ENCODE measurements at places on chromosomes 4 and X. TPM values are rescaled to one million over a fixed set of nuclear protein-coding genes. Genes with fewer than 3 reads are reported as not detected.
A peak's percentile ranks its signal among the peaks of the same experiment; 100 is the strongest.

GRCh38 chr4:7775396-7775795 lies 164.3 kb downstream of the AFAP1 start:
- no peak for DNase-seq

DNA sequence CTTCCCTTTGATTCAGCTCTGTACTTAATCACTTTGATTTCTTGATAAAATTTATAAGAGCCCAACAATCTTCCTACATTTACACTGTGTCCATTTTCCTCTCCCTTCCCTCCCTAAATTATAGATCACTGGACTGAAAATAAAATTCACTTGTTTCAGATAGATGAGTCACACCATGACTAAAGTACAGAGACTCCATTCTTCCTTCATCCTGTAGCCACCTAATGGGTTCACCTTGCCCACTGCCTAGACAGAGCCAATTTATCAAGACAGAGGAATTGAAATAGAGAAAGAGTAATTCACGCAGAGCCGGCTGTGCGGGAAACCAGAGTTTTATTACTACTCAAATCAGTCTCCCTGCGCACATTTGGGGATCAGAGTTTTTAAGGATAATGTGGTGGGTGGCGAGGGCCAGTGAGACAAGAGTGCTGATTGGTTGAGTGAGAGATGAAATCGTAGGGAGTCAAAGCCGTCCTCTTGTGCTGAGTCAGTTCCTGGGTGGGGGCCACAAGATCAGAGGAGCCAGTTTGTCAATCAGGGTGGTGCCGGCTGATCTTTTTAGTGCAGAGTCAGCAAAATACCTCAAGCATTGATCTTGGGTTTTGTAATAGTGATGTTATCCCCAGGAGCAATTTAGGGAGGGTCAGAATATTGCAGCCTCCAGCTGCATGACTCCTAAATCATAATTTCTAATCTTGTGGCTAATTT lies 71.3 kb upstream of the MED14 start:
- DNase-seq: no peak

The H2BW2 gene
- total RNA-seq: not detected

DNA sequence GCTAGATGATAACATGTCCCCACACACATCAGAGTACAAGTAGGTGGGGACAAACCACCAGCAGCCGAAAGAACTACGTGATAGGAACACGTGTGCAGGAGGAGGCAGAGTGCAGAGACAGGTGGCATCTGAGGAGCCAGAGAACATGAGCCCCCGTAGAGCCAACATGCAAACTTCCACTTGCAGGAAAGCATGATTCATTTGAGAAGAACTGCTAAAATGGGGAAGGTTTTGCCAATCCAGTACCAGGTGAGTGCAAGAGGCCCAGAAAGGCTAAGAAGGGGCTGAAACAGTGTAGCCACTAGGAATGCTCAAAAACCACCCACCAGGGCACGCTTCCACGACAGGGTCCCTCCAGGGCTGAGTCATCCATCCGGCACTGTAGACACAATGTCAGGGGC lies 149.8 kb upstream of the TENM3 start:
- DNase-seq: no peak

GRCh38 chr4:5503336-5503936 lies 204.9 kb downstream of the EVC2 start:
- DNase-seq: no peak

The MAGED4B gene
- 0.73 TPM for total RNA-seq

DNA sequence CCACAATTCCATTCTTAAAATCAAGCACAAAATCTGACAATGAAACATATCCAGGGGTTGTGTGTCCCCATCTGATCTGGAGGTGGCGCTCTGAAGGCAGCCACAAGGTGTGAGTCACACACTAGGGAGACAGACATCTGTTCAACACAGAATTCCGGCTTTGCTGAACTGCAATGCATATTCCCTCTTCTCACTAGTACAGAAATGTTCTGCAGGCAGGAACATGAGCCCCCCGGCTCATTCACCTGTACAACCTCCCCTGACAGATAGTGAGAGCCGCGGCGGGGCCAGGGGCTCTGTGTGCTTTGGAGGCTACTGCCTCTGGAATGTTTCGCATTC lies 41.9 kb downstream of the WDR1 start:
- DNase-seq: no peak

DNA sequence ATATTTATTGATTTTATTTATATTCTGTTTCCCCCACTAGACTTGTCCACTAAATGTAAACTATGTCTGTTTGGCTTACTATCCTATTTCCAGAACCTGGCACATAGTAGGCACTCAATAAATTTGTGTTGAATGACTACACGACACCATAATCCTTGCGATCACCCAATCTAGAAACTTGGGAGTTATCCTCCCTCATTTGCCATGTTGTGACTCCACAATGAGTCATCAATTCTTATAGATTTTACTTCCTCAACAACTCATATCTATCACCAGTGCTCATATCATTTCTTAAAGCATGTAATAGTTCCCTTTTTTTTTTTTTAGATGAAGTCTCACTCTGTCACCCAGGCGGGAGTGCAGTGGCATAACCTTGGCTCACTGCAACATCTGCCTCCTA lies 39.9 kb upstream of the VAMP7 start:
- no peak for DNase-seq

GRCh38 chr4:67575232-67576058 lies 16.9 kb downstream of the STAP1 start:
- no peak for DNase-seq

The STBD1 gene
- 0.09 TPM for total RNA-seq

The EFHC2 gene
- not detected for total RNA-seq

The DCAF4L1 gene
- 0.18 TPM for total RNA-seq

The IBSP gene
- not detected for total RNA-seq

DNA sequence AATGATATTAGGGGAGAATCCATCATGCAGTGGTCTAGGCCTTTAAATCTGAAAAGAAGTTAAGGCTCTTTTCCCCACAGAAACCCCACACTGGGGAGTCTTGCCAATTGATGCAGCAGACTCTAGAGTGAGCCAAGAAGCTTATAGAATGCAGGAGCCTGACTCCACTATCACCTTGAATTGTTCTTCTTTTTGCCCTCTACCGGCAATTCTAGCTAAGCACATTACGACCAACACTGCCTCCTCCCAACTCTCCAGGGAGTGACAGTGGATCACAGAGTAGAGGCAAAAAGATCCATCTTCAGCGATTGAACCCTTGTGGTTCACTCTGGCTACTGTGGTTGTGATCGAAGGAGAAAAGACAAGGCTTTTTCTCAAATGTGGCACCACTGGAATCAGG lies 331.5 kb downstream of the NKX6-1 start:
- no peak for DNase-seq

- peak; percentile 12 for DNase-seq
Measured at GRCh38 chr4:76251441-76252270, at the start of gene FAM47E. FAM47E (plus strand) TSS chr4:76251721; CDS start chr4:76251747, 26 bp downstream.

DNA sequence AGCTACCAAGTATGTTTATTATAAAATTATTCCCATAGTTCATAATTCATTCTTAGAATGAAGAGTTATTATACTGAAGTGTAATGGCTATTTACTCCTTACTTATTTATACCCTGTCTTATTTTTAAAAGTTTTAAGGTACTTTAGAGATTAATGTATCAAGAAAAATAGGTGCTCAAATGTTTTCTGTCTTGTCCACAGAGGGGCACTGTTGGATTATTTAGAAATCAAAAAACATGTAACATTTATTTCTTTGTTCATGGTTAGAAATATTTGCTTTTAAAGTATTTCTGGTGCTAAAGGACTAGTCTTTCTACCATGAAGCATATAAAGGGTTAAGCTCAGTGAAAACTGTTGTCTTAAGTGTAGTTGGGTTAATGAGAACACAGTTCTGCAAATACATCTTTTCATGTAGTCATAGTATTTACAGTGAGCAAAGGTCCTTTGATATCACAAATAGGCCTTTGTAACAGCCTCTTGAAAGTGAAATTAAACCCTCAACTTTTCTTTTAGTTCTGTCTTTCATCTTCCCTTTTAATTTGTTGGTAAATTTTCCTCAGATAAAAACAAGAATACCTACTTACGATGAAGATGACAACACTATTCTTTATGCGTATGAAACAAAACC lies 7.7 kb downstream of the SCML1 start:
- no peak for DNase-seq

The SORBS2 gene
- total RNA-seq: not detected

GRCh38 chr4:107153228-107153627 lies 117.1 kb upstream of the DKK2 start:
- DNase-seq: no peak

- no peak for DNase-seq
Measured at GRCh38 chrX:50071494-50071893, 129.3 kb downstream of the AKAP4 start.

DNA sequence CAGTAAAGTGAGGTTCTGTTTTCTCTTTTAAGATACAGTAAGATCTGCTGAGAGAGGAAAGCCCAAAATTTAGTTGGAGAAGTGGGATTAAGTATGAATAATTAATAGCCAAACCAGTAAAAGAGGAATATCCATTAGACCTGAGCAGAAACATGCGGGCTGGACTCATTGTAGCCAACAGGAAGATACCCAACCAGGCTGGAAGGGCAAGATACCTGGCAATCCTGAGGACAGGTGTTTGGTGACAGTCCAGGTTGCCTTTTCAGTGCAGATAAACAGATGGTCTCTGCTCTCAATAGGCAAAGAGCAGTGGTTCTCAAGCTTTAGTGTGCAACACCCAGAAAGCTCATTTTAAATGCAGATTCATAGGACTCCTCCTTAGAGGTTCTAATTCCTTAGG lies 980.8 kb upstream of the GRID2 start:
- DNase-seq: no peak

DNA sequence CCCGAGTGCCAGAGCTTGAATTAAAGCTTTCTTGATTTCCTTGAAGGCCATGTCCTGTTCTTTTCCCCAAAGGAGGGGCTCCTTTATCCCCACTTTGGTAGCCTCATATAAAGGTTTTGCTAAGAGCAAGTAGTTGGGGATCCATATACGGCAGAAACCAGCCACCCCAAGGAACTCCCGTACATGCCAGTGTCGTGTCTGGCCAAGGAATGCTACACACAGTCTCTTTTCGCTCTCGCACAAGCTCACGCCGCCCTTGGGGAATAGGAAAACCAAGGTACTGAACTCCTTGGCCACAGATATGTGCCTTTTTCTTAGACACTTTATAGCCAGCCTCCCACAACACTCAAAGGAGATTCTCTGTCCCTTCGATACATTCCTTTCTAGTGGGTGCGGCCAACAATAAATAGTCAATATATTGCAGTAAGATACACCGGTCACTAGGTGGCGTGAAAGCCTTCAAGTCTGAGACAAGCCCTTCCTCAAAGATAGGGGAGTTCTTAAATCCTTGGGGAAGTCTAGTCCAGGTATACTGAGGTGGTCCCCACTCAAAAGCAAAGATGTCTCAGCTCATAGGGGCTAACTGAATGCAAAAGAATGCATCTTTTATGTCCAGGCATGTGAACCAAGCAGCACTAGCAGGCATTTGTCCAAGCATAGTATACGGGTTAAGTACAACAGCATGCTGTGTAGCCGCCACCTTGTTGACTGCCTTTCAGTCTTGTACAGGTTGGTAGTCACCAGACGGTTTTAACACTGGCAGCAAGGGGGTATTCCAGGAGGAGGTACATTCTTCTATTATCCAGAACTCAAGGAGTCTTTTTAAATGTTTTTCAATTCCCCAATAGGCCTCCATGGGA lies 57.8 kb upstream of the XAGE1B start:
- DNase-seq: no peak

DNA sequence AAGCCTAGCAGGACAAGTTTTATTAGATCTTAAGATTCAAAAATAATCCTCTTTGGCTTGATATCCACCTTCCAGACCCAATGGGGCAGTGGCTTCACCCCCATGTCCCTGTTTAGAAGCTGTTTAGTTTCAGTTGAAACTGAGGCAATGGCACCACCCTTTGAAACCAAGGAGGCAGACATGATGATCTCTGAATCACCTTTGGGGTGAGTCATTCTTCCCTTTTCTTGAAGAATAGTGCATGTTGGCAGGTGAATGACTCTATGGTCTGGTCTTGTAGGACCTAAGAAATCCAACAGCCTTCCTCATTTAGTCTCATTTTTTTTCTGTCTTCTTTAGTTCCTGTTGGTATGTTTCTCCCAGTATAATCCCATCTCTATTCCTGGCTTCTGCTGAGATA lies 29.5 kb upstream of the BMP15 start:
- DNase-seq: no peak

- DNase-seq: no peak
Measured at GRCh38 chr4:46656071-46656470, 253.0 kb downstream of the COX7B2 start.

DNA sequence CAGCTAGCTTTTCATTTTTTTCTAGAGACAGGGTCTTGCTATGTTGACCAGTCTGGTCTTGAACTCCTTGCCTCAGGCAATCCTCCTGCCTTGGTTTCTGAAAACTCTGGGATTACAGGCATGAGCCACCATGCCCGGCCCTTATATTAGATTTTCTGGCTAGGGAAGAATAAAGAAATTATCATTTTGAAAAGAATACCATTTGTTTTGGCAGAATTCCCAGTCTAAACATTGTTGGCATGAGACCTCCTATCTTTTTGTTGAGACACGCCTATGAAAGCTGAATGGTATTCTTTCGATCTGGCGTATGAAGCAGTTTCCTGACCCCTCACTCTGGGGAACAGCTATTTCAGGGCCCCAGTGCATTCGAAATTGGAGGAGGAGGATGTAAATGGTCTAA lies 107.0 kb downstream of the REPS2 start:
- no peak for DNase-seq

The SPANXD gene
- total RNA-seq: not detected

DNA sequence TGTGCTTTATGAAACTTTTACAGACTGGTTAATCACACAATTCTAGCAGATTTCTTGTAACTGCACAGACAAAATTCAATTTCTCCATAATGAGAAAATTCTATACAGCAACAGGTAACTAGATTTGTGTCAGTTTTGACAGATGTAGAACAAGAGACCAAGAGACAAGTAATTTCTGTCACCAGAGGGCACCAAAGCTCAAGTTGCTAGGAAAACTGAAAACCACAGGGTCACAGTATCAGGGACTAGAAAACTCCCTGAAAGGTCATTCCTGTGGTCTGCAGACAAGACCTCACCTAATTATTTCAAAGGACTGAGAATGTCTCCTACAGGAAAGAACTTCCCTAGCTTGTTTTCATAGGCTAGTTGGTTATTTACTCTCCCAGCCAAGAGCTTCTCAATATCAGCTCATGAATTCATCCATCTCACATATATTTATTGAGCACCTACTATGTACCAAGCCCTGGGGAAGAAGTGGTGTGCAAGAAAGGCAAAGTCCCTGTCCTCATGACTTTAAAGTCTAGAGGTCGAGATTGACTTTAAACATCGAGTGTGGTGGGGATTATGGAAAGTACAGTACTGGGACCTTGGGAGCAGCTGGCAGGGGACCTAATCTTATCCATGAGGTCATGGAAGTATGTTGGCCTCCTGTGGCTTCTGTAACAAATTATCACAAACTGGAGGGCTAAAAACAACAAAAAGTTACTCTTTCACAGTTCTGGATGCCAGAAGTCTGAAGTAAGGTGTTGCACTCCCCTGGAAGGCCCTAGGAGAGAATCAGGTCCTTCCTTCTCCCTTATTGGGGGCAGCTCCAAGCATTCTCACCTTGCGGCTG lies 47.8 kb upstream of the SETD7 start:
- DNase-seq: no peak
